Fibroblast of skin of scalp (primary cell): ENCODE measurements at places on chromosomes 11 and 22.

GRCh38 chr11:111905411-111905810 is 6.2 kb downstream of the CRYAB start:
- peak; percentile 86 for DNase-seq

- no peak for DNase-seq
Measured at GRCh38 chr22:30305906-30306626, 16.8 kb upstream of the CASTOR1 start.

GRCh38 chr11:84714316-84714780 is 912.8 kb downstream of the DLG2 start:
- peak; percentile 61 for DNase-seq

- no peak for DNase-seq
Measured at GRCh38 chr11:66743271-66743968, 14.4 kb upstream of the SPTBN2 start.

DNA sequence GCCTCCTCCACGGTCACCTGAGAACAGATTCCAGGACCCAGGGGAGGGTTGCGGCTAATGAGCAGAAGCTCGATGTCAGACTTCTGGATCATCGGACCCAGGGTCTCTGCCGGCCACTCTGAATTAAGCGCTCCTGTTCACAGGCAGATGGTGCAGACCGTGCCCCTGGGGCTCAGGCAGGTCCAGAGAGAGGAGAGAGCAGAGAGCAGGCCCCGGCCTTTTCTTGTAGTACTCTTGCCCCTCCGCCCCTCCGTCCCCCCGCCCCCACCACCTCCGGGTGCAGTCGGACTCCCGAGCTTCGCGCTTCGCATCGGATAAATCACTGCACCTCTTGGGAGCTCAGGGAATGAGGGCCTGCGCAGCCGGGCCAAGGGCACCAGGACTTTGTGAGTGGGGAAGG is 50.3 kb downstream of the RPS6KA4 start:
- no peak for DNase-seq

DNA sequence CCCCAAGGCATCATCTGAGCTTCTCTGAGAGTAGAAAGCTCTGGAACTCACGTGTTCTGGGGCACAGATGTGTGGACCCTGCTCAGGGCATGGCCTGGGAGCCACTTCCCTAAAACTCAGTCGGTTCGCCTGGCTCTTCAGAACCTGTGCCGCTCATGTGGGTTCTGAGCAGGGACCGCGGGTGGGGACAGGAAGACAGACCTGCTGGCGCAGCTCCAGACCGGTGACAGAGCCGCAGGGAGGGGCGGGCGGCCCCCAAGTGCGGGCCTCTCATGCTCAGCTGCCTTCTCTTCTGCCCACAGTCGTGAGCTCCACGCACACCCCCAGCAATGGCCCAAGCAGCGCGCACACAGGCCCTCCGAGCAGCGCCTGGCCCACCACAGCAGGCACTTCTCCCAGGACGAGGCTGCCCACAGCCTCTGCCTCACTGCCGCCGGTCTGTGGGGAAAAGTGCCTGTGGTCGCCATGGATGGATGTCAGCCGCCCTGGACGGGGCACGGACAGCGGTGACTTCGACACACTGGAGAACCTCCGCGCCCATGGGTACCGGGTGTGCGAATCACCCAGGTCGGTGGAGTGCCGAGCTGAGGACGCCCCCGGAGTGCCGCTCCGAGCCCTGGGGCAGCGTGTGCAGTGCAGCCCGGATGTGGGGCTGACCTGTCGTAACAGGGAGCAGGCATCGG is 24.2 kb downstream of the MUC5AC start:
- no peak for DNase-seq

GRCh38 chr11:13152736-13153541 is 124.7 kb upstream of the BMAL1 start:
- peak; percentile 17 for DNase-seq
